ENCODE measurements at places on chromosomes 7 and 10. TPM values are rescaled to one million over a fixed set of nuclear protein-coding genes. Genes with fewer than 3 reads are reported as not detected.

Gene DRGX
- total RNA-seq, result not detected

Gene NPTX2
- total RNA-seq, result not detected

Gene SPDYE9
- total RNA-seq, result not detected

Gene DNAJB12
- 26.3 TPM for total RNA-seq

Gene ST8SIA6
- not detected for total RNA-seq

Gene GFRA1
- total RNA-seq, result 0.07 TPM

Gene LBX1
- total RNA-seq, result not detected

Gene PIK3AP1
- 0.14 TPM for total RNA-seq

Gene CCDC172
- not detected for total RNA-seq

Gene ADIRF
- 47.0 TPM for total RNA-seq

Measured in airway epithelial cell (primary cell).